ENCODE measurements at places on chromosomes 3 and 15.

- DNase-seq: no peak
Measured at GRCh38 chr3:139113993-139114375, 69.3 kb upstream of the PRR23C start.

DNA sequence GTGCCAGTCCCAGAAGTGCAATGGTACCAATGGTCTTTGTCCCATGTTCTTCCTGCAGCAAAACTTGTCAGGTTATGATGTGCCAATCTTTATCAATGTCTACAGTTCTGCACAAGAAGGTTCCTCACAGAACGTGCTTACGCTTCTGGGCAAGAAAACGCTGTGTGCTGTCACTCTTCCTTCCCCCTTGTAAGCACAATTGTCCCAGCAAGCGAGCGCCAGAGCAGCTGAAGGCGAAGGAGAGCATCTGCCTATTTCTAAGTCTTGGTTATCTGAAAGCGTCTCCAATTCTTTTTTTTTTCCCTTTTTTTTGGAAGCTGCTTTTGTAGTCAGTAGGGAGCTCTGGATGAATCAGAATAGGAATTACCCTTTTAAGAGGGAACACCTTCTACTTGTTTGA lies 514.4 kb downstream of the FGF12 start:
- no peak for DNase-seq

DNA sequence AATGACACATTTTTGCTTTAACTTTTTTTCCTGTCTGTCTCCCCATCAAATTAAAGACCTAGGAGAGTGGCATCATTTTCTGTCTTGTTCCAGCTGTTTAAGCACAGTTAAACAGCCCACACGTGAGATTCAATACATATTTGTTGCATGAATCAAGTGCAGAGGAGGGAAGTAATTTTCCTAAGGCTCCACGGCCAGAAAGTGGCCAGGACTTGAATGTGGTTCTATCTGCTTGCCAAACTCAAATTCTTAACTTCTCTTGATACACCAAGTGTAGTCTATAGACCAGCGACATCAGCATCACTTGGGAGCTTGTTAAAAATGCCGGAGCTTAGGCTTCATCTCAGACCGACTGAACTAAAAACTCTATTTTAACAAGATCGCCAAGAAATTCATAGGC lies 724.8 kb upstream of the CFAP20DC start:
- DNase-seq: no peak

DNA sequence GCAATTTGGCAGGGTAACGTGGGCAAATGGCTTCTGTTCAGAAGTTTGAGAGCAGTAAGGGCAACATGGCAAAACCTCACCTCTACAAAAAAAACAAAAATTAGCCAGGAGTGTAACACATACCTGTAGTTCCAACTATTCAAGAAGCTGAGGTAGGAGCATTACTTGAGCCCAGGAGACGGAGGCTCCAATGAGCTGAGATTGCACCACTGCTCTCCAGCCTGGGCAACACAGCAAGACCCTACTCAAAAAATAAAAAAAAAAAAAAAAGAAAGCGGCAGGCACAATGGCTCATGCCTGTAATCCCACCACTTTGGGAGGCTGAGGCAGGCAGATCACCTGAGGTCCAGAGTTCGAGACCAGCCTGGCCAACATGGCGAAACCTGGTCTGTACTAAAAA lies 5.9 kb upstream of the INO80 start:
- DNase-seq: no peak

DNA sequence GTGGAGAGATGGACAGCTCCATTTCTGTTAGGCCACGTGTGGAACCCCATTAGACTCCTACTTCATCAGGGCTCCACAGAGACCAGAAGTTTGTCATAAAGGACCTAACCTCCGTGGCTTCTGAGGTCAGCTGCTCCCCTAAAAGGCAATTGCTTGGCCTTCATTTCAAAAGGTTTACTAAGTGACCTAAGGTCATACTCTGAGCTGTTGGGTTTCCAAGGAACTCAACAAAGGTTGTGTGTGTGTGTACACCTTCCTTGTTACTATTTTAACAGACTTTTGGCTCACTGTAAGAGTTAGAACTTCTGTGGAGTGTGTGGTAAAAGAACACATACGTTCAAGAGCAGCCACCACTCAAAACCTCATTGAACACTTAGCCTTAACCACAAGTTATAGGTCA lies 73.9 kb downstream of the SEC22A start:
- DNase-seq: no peak

GRCh38 chr15:55074431-55074830 lies 122.3 kb downstream of the RSL24D1 start:
- no peak for DNase-seq

DNA sequence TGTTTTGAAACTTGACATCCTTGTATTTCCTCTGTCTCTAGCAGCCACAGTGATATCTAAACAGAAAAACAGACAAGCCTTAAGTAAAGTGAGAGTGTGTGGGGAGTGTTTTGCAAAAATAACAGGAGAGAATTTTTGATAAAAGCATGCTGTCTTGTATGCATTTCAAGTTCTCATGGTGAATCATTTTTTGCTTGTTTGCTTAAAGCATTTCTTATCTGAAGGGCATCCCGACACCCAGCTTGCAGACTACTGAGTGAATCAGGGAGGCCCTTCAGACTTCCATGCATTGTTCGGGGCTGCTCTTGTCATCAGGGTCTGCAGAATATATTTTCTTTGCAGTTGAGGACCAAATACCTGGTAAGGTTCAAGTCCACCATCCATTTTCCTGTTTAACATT lies 8.5 kb downstream of the CGNL1 start:
- no peak for DNase-seq

DNA sequence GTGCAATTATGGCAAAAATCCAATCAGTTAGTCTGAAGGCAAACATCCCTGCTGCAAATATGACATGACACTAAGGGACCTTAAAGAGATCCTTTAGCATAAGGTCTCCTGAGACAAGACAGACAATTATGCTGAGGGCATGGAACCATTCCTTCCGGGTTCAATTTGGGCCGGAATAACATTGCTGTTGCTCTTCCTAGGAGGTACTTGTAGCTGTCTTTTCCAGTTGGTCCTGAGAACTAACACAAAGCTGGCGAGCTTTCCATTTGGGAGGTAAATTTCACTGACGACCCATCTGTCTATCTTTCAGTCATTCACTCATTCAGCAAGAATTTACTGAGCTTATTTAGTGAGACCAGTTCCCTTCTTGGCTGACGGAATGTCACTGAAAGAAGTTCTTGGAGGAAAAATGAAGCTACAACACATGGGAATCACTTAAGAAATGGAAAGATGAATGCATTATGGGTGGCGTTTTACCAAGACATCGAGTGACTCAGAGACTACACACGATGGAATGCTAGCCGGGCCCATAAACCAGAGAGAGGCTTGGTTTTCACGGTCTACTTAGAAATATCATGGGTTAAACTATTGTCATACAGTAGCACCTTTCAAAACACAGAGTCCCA lies 215.5 kb downstream of the PDZRN3 start:
- no peak for DNase-seq

DNA sequence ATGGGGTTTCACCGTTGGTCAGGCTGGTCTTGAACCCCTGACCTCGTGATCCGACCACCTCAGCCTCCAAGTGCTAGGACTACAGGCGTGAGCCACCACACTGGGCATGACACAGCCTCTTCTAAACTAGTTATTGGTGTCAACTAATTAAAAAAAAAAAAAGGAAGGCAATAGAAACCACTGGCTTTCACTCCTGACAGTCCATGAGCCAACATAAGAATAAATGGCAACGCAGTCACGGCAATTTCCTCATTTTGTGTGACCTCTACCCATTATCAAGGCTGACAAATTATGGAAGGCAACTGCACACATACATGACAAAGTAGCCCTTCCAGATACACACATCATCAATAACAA lies 5.9 kb downstream of the ARHGEF3 start:
- DNase-seq: no peak

- no peak for DNase-seq
Measured at GRCh38 chr15:65494076-65494475, 23.4 kb downstream of the DPP8 start.

- no peak for DNase-seq
Measured at GRCh38 chr3:178823591-178824246, 247.9 kb downstream of the ZMAT3 start.

DNA sequence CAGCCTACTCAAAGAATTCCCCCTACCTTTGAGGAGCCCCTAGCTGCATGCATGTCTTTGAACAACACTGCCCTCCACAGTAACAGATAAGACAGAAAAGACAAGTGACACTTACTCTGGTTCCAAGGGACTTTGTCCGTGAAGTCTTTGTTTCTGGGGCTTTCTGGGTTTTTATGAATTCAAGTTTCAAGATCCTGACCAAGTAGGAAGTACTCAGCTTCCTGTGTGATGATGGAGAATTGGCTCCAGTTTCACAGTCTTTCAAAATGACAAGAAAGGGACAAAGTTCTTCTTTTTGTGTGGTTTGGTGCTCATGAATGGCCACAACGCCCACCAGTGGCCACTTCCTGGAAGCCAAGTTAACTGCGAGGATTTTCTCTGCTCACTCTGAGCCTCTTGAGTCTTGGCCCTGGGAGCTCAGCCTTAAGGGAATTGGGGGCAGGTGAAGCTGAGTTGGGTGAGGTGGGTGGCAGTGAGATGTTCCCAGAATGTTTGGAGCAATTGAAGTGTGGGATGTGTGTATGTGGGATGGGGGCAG lies at the start of gene CCR1:
CCR1 (minus strand) TSS at position 147 of the 538 bp plus-strand sequence. CDS start 4,000 bp downstream, outside the sequence.
- peak; percentile 35 for DNase-seq

DNA sequence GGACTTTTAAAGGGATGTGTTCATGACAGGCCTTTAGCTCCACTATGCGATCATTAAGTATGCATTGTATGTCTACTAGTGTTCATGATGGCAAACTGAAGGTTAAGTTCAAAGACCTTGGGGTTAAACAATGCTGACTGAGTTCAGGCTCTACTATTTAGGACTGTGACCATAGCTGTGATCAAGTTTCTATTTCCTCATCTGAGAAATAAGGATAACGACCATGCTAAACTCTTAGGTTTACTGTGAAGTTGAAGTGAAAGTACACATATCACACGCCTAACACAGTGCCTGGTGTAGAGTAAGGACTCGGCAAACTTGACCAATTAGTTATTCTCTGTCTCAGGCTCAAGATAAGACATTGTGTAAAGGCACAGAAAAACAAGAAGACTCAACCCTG lies 243.2 kb downstream of the MBNL1 start:
- DNase-seq: no peak

GRCh38 chr3:185353823-185354614 lies 8.9 kb upstream of the MAP3K13 start:
- DNase-seq: peak; percentile 77

DNA sequence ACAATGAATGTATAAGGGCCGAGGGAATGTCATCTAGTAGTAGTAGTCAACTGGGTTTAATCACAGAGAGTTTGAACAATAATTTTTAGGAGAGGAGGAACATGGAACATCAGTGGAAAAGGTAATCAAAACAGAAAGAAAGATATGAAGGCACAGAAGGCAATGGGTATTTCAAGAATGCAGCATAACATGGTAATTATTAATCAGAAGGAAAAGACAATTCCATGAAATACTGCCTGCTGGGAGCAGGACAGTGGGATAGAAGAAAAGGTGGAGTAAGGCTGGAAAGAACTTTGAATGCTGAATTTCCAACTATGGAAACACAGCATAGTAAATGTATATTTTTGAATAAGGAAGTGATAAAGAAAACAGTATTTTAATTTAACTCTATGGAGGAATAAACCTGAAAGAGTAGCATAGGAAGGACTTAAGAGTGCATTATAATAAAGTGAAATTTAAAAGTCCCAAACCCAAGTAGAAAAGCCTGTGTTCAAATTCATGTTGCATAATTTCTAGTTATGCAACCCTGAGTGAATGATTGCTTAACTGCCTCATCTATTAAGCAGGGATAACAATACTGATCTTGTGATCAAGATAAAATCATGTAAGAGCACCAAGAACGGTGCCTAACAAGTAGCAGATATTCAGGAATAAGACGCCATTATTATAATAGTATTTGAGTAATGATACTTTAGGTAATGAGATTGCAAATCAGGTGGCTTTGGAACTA lies 357.7 kb downstream of the TBC1D5 start:
- DNase-seq: no peak

DNA sequence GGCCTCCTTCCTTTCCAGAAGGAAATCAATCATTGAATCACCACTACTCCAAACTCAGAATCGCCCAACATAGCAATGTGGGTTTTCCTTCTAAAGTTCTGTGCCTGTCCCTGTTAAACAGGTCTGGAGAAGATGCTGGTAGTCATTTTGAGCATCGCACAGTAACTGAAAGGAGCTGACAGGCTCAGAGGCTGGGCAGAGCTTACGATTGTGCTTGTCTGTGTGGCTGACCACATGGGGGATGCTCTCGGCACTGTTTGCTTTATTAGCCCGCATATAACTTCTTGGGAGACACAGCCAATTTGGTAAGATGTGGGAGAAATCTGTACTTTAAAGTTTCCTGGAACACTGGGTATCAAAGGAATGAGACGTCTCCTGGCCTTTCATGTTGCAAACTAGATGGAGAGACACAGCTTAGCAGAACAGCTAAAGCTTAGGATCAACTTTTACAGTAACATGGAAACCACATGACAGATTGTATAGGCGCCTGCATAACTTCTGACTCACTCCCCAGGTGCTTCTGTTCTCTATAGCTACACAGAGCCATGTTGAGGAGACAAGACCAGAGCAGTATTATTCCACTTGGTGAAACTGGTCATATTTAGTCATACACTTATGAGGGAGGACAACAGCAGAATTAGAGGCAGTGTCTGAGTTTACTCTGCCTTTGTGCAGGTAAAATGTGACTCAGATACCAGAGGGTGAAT lies 374.1 kb downstream of the RORA start:
- no peak for DNase-seq

DNA sequence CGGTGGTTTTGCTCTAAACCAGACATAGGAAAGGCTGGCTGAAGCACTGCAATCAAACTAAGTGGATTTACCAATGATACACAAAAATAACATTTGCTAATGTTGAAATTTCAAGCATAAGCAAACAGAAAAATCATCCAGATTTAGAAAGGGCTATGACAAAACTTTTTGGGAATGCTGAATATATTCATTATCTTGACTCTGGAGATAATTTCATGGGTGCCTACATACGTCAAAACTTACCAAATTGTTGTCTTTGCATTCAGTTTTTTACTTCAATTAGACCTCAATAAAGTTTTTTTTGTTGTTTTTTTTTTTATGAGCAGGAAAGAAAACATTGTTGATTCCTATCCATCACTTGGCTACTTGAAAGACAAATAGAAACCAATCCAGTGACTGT lies 140.8 kb downstream of the NR2E3 start:
- DNase-seq: no peak

GRCh38 chr15:84759018-84759417 lies 10.6 kb downstream of the ZNF592 start:
- DNase-seq: no peak

- no peak for DNase-seq
Measured at GRCh38 chr15:52103217-52104207, 9.1 kb downstream of the BCL2L10 start.

GRCh38 chr15:58010983-58011382 lies 54.5 kb downstream of the ALDH1A2 start:
- DNase-seq: no peak

Data from endothelial cell (in vitro differentiated cells).